Activated CD8-positive, alpha-beta T cell treated with anti-CD3 and anti-CD28 coated beads for 36 hours (primary cell): ENCODE measurements at places on chromosomes 3 and 15. TPM values are rescaled to one million over a fixed set of nuclear protein-coding genes. Genes with fewer than 3 reads are reported as not detected.

The STARD5 gene
- total RNA-seq: 6.9 TPM

The CPEB1 gene
- 1.6 TPM for total RNA-seq

The MYRIP gene
- not detected for total RNA-seq

The SFMBT1 gene
- total RNA-seq: 17.8 TPM

The NRROS gene
- 26.5 TPM for total RNA-seq

The GOLGA8A gene
- total RNA-seq: 140 TPM

The BFSP2 gene
- 1.1 TPM for total RNA-seq

The TTLL13 gene
- 0.20 TPM for total RNA-seq

The C3orf85 gene
- total RNA-seq: not detected

The PATL2 gene
- total RNA-seq: 16.1 TPM

The SPTSSB gene
- total RNA-seq: not detected

The C3orf49 gene
- not detected for total RNA-seq

The COL8A1 gene
- not detected for total RNA-seq

The CLDN18 gene
- not detected for total RNA-seq

The GPR149 gene
- not detected for total RNA-seq

The PTH1R gene
- total RNA-seq: not detected

The PGBD4 gene
- 2.7 TPM for total RNA-seq

The LRRK1 gene
- total RNA-seq: 0.83 TPM

The SUMF1 gene
- total RNA-seq: 6.4 TPM

The MED12L gene
- total RNA-seq: 3.4 TPM

The FBLN2 gene
- 13.7 TPM for total RNA-seq

The CDHR4 gene
- not detected for total RNA-seq

The KLHL6 gene
- 32.6 TPM for total RNA-seq

The TGM5 gene
- 0.11 TPM for total RNA-seq

The SCAANT1 gene
- not detected for total RNA-seq

The LYZL4 gene
- total RNA-seq: not detected

The FAM174B gene
- 2.6 TPM for total RNA-seq

The GREM1 gene
- not detected for total RNA-seq

The SLC6A11 gene
- total RNA-seq: not detected

The NTRK3 gene
- not detected for total RNA-seq

The GADL1 gene
- not detected for total RNA-seq

The HRG gene
- total RNA-seq: not detected

The ANKUB1 gene
- not detected for total RNA-seq

The ARF4 gene
- 52.0 TPM for total RNA-seq

The CACNA2D2 gene
- 1.6 TPM for total RNA-seq

The GOLGA8S gene
- 0.16 TPM for total RNA-seq

The GABRR3 gene
- total RNA-seq: not detected

The MUC20 gene
- total RNA-seq: 0.20 TPM

The IQGAP1 gene
- total RNA-seq: 155 TPM
